Sigmoid colon (tissue), 7 donors: ENCODE measurements at places on chromosomes 4 and X. TPM values are rescaled to one million over a fixed set of nuclear protein-coding genes. Genes with fewer than 3 reads are reported as not detected.

CLDN34 gene
- polyA plus RNA-seq: not detected

TRIM61 gene
- polyA plus RNA-seq: 0.46 TPM

MAGEA2B gene
- not detected for polyA plus RNA-seq

CHM gene
- polyA plus RNA-seq: 8.4 TPM

ADGRG4 gene
- not detected for polyA plus RNA-seq

YIPF7 gene
- polyA plus RNA-seq: not detected

NEUROG2 gene
- not detected for polyA plus RNA-seq

MGAT4D gene
- polyA plus RNA-seq: not detected

LRIT3 gene
- polyA plus RNA-seq: not detected

ASB9 gene
- 3.7 TPM for polyA plus RNA-seq

HNRNPDL gene
- 70.5 TPM for polyA plus RNA-seq

GAGE12H gene
- not detected for polyA plus RNA-seq

LEF1 gene
- polyA plus RNA-seq: not detected

SRPX2 gene
- polyA plus RNA-seq: 4.8 TPM

POLA1 gene
- polyA plus RNA-seq: 6.3 TPM

EGFL6 gene
- not detected for polyA plus RNA-seq

FAT4 gene
- polyA plus RNA-seq: under 0.01 TPM

SUPT20HL2 gene
- polyA plus RNA-seq: not detected

CLCN4 gene
- 0.96 TPM for polyA plus RNA-seq

SAGE1 gene
- not detected for polyA plus RNA-seq

TMEM156 gene
- polyA plus RNA-seq: 6.5 TPM

ETDB gene
- polyA plus RNA-seq: not detected

IL9R gene
- not detected for polyA plus RNA-seq

TMSB15A gene
- polyA plus RNA-seq: 1.4 TPM

CENPU gene
- polyA plus RNA-seq: 4.2 TPM

SNCA gene
- 3.5 TPM for polyA plus RNA-seq

SERTM2 gene
- 0.12 TPM for polyA plus RNA-seq

CACNA1F gene
- under 0.01 TPM for polyA plus RNA-seq

PDGFC gene
- 3.3 TPM for polyA plus RNA-seq

CD38 gene
- 1.2 TPM for polyA plus RNA-seq

UVSSA gene
- polyA plus RNA-seq: 18.7 TPM

PASD1 gene
- polyA plus RNA-seq: not detected

TRPC5OS gene
- not detected for polyA plus RNA-seq

PABPC4L gene
- 0.20 TPM for polyA plus RNA-seq

DMRTC1B gene
- 0.36 TPM for polyA plus RNA-seq

BGN gene
- 1.8 TPM for polyA plus RNA-seq

DKK2 gene
- polyA plus RNA-seq: 0.35 TPM

ADAM29 gene
- polyA plus RNA-seq: not detected

PFKFB1 gene
- polyA plus RNA-seq: not detected

FAM47A gene
- not detected for polyA plus RNA-seq

DUSP21 gene
- not detected for polyA plus RNA-seq

SORCS2 gene
- polyA plus RNA-seq: not detected

ADH1A gene
- not detected for polyA plus RNA-seq
